ENCODE measurements at places on chromosomes 1 and 21. TPM values are rescaled to one million over a fixed set of nuclear protein-coding genes. Genes with fewer than 3 reads are reported as not detected.

Gene WNT3A
- total RNA-seq, result not detected

GRCh38 chr1:220410611-220411010 is 117.3 kb upstream of the MARK1 start:
- DNase-seq, result no peak

- DNase-seq, result peak; percentile 43
Measured at GRCh38 chr1:203672346-203672745, 45.7 kb downstream of the ATP2B4 start.

DNA sequence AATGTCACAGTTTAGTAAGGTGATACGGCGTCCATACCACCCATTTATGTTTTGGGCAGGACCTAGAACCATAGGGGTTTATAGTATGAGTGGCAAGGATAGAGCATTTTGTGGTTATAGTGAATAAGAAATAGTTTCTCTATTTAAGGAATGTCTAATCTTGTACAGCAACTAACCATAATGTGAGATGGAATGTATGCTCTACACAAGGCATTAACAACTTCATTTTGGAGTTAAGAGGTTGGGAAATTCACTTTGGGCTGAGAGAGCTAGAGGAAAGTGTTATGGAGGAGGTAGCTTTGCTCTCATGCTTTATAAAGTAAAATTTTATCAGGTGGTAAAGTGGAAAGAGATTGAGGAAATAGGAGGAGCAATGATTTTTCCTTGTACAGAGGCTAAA is 3.0 kb upstream of the MCL1 start:
- no peak for DNase-seq

DNA sequence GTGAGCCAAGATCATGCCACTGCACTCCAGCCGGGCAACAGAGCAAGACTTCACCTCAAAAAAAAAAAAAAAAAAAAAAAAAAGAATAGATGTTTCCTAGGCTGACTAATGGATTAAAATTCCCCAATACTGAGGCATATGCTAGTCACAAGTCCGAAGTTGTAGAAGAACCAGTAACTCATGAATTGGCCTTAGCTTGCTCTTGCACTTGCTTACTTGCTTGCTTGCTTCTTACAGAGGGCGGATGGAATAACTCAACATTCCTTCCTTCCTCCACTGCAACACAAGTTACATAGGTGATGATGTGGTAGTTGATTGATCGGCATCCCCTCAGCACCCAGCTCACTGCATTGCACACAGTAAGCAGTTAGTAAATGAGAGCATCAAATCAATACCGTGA is 2.8 kb upstream of the TARS2 start:
- no peak for DNase-seq

DNA sequence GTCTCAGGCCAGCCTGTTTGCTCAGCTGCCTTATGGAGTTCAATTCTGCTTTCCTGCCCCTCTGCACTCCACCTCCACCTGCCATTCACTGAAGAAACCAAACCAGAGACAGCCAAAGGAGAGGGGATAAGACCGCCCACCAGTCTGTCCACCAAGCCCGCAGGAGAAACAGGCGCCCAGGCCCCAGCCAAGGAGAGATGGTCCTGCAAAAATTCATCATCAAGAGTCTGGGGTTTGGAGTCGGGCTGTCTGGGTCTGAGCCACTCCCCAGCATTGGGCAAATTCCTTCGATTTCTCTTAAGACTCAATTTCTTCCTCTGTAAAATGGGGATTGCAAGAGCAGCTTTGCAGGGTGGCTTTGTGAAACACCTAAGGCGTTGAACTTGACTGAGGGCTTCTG is 121.4 kb upstream of the RUNX3 start:
- no peak for DNase-seq

DNA sequence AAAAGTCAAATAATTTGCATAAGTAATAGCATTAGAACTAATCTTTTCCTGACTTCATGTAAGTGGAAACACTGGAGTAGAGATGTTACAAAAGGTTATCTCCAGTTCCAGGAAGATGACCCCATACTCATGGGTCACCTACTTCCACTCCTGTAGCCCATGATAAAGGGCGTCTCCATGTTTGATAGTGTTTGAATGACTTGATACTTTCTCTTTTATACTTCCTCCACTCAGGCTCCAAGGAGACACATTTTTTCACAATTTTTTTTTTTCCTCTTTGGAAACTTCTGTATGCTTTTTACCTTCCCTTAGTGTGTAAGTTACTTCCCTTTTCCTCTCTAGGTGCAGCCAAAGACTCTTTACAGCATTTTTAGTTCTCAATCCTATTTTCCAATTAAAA is 382.1 kb upstream of the B3GALT2 start:
- no peak for DNase-seq

Gene PRRX1
- 121 TPM for total RNA-seq

- no peak for DNase-seq
Measured at GRCh38 chr1:11898831-11899467, 27.3 kb downstream of the KIAA2013 start.

DNA sequence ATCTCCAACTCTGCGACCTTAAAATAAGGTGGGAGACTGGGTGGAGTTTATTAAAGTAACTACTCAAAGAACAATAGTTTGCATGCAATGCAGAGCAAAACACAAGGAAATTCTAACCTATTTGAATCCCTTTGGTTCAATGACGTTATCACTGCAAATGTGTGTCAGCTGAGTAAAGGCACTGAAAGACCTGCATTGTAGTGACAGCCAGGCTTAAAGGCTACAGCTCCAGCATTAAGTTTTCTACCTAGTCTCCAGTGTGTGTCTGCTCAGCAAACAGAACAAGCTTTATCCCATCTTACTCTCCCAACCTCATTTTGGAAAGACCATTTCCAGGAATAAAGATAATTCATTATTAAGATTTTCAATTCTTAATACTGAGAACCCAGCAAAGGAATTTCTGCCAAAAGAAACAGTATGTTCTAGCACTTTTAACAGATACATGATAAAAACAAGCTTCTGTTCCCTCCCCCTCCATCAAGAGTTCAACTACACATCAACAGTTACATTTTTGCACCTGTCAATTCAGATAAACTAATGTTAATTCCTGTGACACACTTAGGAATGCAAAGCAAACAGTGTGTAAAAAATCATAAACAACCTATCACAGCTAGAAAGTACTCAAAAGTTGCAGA is 14.2 kb downstream of the PTP4A2 start:
- no peak for DNase-seq

DNA sequence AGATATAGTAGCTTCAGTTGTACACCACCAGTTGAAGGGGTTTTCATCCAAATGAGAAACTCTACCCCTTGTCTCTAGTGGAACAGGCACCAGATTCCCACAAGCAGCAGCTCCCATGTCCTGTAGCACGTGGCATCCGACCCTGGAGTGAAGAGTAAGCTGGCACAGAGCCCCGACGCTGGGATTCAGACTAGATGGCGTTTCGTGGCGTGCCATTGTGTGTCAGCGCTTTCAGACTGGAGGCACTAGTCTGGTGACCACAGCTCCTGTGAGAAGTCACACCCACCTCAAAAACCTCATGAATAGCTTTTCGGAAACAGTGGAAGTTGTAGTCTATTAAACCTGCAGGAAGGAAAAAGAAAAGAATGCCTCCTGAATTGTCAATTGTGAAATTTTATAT is 20.2 kb downstream of the RRAGC start:
- no peak for DNase-seq

- DNase-seq, result no peak
Measured at GRCh38 chr1:65075123-65075976, 72.7 kb upstream of the AK4 start.

DNA sequence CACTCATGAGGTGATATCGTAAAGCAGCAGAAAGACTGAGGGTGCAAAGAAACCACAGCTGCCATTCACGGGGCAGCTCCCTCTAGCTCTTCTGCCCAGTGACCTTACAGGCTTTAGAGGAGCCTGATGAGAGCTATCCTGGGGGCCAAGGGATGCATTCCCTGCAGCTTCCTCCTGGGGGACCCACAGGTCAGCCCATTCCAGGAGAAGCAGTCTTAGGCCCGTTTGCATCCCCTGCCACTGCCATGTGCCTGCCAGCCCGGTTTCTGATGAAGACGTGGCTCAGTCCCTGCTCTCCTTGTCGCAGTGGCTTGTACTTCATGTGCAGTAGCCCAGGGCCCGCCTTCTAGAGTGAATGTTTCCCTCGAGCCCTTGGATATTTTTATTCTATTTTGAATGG is 22.8 kb downstream of the ATP5PO start:
- no peak for DNase-seq

- DNase-seq, result no peak
Measured at GRCh38 chr21:37800057-37800455, 116.2 kb downstream of the KCNJ6 start.

DNA sequence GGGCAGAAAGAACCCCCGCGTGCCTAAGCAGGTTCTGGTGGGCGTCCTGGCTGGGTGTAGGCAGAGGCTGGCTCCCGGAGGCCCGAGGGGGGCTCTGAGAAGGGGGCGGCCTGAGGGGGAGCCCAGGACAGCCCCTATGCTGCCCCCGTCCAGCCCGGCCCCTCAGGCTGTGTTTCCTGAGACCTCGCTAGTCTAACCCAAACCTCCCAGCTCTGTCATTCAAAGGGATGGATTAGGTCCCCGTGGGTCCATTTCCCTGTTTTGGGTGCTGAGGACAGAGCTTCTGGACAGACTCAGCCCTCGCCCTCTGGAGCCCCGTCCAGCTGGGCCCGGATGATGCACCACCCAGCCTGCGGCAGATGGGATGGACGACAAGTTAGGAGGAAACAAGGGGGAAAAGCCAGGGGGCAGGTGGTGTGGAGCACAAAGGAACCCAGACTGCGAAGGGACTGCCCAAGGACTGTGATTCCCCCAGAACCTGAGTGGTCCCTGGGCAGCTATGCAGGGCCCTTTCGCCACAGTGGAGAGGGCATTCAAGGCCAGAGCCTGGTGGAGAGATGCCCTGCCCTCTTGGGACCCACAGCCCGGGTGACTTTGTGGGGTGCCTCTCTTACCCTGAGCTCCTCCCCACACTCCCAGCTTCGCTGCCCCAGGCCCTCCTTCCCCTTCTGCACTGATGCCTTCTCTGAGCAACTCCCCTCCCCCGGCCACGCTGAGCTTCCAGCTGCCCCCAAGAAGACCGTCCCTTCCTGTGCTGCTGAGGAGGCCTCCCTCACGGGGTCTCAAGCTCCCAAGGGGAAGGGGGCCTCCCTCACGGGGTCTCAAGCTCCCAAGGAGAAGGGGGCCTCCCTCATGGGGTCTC is 2.8 kb downstream of the HES4 start:
- DNase-seq, result peak; percentile 48

GRCh38 chr1:196464480-196464941 is 143.7 kb downstream of the KCNT2 start:
- no peak for DNase-seq

GRCh38 chr1:159746666-159747065 is 32.3 kb upstream of the CRP start:
- DNase-seq, result no peak

DNA sequence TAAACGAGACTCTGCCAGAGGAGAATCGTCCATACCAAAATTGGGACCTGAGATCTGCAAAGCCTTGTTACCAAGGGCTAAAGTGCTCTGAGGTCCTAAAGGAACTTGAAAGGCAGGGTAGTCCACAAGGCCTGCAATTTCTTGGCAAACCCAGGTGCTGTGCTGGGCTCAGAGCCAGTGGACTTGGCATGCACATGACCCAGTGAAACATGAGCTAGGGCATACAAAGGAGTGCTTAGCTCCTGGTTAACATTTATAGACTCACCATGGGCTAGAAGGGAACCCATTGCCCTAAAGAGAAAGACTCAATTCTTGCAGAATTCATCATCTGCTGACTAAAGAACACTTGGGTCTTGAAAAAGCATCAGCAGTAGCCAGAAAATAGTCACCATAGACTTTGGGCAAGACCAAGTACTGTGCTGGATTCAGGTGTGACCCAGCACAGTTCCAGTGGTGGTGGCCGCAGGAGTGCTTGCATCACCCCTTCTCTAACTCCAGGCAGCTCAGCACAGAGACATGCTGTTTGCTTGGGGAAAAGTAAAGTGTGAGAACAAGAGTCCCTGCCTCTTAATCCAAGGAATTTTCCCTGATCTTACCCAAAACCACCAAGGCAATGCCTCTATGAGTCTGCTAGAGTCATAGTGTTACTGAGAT is 1069.4 kb upstream of the ADGRL2 start:
- DNase-seq, result no peak

Gene FABP3
- total RNA-seq, result 666 TPM

DNA sequence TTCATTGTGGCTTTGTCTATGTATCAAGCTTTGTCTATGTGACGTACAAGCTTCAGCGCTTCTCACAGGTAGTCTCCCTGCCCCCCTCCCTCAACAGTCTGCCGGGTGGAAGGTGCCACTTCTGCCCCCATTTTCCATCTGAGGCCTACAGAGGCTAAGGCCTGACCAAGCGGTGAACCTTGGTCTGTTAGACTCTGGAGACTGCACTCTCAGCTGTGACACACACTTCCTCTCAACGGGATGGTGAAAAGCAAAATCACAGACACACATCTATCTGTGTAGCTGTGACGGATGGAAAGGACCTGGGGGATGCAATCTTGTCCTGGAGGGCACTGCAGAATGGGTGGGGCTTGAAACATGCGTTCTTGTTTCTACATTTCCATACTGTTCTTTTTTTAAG is 152.9 kb upstream of the EDN2 start:
- DNase-seq, result no peak

GRCh38 chr21:16179773-16180172 is 450.0 kb downstream of the USP25 start:
- no peak for DNase-seq

Gene KRTAP19-2
- not detected for total RNA-seq

DNA sequence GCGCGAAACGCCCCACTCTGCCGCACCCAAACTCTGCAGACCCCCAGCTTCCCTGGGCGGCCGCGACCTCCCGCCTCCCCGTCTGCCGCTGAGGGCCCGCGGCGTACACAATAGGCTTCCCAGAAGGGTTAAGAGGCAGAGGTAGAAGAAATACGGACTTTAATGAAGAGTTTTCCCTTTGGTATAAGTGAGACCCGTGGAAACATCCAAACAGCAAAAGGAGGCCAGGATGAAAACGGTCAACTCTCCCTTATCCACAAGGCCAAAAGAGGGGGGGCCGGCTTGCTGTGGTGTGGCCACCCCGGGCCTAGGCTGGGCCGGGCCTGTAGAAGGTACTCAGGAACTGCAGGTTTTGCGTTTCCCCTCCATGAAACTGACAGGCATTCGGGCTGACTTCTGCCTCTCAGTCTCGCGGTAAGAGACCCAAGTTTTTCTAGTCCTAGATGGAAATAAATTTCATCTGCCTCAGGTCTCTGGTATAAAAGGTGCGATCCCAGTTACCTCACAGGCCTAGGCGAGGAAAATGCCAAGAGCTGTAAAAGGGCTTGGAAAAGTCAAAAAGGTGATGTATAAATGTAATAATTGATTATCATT is 671 bp upstream of the PYGO2 start:
- DNase-seq, result no peak

Gene HES5
- 0.18 TPM for total RNA-seq

Gene ADAMTSL4
- 25.4 TPM for total RNA-seq

DNA sequence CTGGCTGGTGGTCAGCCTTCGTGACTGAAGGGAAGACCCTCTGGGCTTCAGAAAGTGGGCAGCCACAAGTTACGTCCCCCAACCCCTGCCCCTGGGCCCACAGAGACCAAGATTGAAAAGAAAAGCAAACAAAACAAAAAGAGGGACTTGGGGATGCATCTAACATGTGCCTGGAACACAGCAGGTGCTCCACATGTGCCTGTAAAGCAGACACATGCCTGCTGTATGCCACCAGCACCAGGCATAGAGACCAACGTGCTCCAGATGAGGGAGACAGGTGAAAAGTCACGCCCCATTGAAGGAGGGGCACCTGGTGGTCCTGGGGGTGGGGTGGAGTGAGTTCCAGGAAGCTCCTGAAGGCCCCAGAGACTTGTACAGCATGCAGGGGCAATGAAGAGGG is 11.9 kb downstream of the CDK18 start:
- no peak for DNase-seq

Measured in psoas muscle (tissue), 8 donors.